ENCODE measurements at places on chromosomes 1 and 21. TPM values are rescaled to one million over a fixed set of nuclear protein-coding genes. Genes with fewer than 3 reads are reported as not detected.
A peak's percentile ranks its signal among the peaks of the same experiment; 100 is the strongest.

DNA sequence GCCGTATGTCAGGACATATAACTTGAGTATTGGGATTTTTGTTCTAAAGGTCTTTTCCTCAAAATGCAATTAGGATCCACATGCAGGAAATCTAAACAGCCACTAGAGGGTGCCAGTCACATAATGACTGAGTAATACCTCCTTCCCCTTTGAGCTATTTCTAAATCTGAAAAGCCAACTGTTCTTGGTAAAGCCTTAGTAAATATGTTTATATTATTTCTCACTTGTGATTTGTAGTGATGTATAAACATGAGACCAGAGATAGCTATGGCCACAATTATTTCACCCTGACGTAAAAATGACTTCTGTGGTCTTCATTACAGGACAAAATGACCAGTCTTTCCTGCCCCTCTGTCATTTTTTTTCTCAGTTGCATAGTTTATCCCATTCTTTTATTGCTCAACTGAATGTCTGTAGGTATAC is 41.0 kb upstream of the DR1 start:
- no peak overlapping the region for H3K4me3 ChIP-seq
- H3K27me3 ChIP-seq: no peaks in the 10 kb centered on the region
- H3K27ac ChIP-seq: no peak overlapping the region
- no peaks in the 10 kb centered on the region for H3K36me3 ChIP-seq
- no peaks in the 10 kb centered on the region for H3K4me1 ChIP-seq

DNA sequence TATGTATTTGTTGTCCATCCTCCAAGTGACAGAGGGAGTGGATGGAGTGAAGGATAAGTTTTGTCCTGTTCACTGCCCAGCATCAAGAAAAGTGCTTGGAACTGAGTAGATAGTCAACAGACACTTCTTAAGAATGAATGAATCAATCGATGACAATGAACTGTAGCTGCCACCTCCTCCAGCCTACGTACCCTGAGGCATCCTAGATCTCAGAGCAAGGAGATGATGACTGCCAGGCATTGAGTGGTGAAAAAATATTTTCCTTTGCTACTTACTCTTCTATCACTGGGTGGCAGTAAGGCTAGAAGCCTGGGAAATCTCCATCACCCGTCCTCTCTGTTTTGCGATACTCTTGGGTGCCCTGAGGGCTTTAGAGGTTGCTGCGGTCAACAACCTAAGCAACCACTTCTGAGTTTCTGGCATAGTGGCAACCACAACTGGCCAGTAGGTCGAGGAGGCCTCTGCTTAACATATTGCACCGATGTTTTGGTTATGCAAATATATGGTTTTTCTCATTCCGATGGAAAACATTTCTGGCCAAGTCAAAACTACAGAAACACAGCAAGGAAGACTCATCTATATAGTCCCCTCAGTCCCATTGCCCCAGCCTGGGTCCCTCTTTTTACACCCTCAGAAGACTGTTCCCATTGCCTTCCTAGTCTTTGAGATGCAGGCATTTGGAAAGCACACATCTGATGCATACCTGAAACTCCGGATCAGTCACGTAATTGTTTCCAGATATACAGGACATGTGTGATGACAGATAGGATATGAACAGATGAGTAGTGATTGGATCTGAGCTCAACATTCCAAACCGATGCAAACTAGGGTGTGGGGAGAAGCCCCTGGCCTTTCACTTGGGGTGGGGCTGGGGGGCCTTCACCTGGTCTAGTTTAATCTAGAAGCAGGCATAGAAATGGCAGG is 136.8 kb downstream of the RUNX1 start:
- H3K27me3 ChIP-seq: no peaks in the 10 kb centered on the region
- no peak overlapping the region for H3K4me3 ChIP-seq
- H3K36me3 ChIP-seq: no peaks in the 10 kb centered on the region
- DNase-seq: no peak
- H3K27ac ChIP-seq: no peak overlapping the region
- H3K4me1 ChIP-seq: no peaks in the 10 kb centered on the region

GRCh38 chr21:38326429-38326828 is 69.6 kb downstream of the KCNJ15 start:
- H3K27me3 ChIP-seq: no peaks in the 10 kb centered on the region
- peaks cover 15% of the 10 kb centered on the region for H3K4me1 ChIP-seq
- DNase-seq: no peak
- H3K4me3 ChIP-seq: no peak overlapping the region
- no peak overlapping the region for H3K27ac ChIP-seq
- no peaks in the 10 kb centered on the region for H3K36me3 ChIP-seq

- H3K4me1 ChIP-seq: no peaks in the 10 kb centered on the region
- H3K27me3 ChIP-seq: no peaks in the 10 kb centered on the region
Observed at GRCh38 chr1:23616292-23616824, 57.1 kb upstream of the ID3 start.

The MAN1C1 gene
- total RNA-seq: 14.5 TPM

GRCh38 chr1:31943546-31944184 is 5.5 kb upstream of the PTP4A2 start:
- H3K4me3 ChIP-seq: no peak overlapping the region
- H3K27me3 ChIP-seq: no peaks in the 10 kb centered on the region
- DNase-seq: no peak
- peaks cover 9% of the 10 kb centered on the region for H3K4me1 ChIP-seq
- H3K27ac ChIP-seq: peak overlapping the region; percentile 99

- H3K4me3 ChIP-seq: no peak overlapping the region
- H3K27me3 ChIP-seq: no peaks in the 10 kb centered on the region
- H3K4me1 ChIP-seq: peaks cover 8% of the 10 kb centered on the region
- no peaks in the 10 kb centered on the region for H3K36me3 ChIP-seq
- no peak for DNase-seq
- H3K27ac ChIP-seq: no peak overlapping the region
Observed at GRCh38 chr1:68229650-68230483, 2.5 kb downstream of the WLS start.

The LRRIQ3 gene
- 1.4 TPM for total RNA-seq

- H3K4me1 ChIP-seq: no peaks in the 10 kb centered on the region
- no peaks in the 10 kb centered on the region for H3K27me3 ChIP-seq
- H3K27ac ChIP-seq: no peak overlapping the region
- H3K4me3 ChIP-seq: no peak overlapping the region
- H3K36me3 ChIP-seq: no peaks in the 10 kb centered on the region
Observed at GRCh38 chr1:189289346-189289745, 1188.3 kb downstream of the BRINP3 start.

GRCh38 chr1:240813720-240814119 is 201.8 kb upstream of the GREM2 start:
- H3K4me3 ChIP-seq: no peak overlapping the region
- no peaks in the 10 kb centered on the region for H3K36me3 ChIP-seq
- no peaks in the 10 kb centered on the region for H3K27me3 ChIP-seq
- H3K4me1 ChIP-seq: no peaks in the 10 kb centered on the region
- DNase-seq: no peak

DNA sequence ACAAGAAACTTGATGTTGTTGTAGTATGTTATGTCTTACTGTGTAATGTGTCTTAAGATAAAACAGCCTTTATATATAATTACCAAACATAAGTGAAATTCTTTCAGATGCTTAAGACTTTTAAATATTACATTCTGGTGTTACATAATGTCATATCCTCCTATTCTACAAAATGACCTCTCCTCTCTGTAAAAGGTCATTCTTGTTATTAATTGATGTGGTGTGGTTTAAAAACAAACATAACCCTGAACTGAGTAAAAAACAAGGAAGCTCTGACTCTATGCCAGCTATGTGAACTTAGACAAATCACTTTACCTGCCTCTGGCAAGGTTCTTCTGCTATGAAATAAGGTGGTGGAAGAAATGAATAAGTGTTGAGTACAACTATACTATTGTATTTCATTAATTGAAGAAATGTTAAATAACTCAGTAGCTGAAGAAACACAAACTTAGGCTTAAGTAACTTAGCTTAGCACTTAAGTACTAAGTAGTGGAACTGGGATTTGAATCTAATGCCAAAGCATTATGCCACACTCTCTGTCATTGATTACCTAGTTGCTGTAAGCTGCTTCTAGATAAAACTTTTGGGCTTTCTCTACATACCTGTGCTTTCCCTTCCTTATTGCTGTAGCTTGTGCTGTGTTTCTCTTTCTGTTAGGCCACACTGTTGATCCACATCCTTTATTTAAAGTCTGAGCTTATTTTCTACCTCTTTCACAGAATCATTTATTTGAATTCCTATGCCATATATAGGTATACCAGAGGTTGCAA is 859 bp upstream of the ANGPTL1 start:
- no peak for DNase-seq
- H3K36me3 ChIP-seq: no peaks in the 10 kb centered on the region
- H3K4me3 ChIP-seq: no peak overlapping the region
- H3K4me1 ChIP-seq: peaks cover 7% of the 10 kb centered on the region
- H3K27ac ChIP-seq: no peak overlapping the region

- H3K36me3 ChIP-seq: no peaks in the 10 kb centered on the region
- peak; percentile 50 for DNase-seq
- no peak overlapping the region for H3K27ac ChIP-seq
- H3K4me3 ChIP-seq: no peak overlapping the region
Observed at GRCh38 chr1:11314959-11315358, 42.0 kb downstream of the UBIAD1 start.

- DNase-seq: no peak
- H3K27me3 ChIP-seq: no peaks in the 10 kb centered on the region
- H3K27ac ChIP-seq: no peak overlapping the region
- no peaks in the 10 kb centered on the region for H3K36me3 ChIP-seq
- peaks cover 22% of the 10 kb centered on the region for H3K4me1 ChIP-seq
- H3K4me3 ChIP-seq: no peak overlapping the region
Observed at GRCh38 chr1:43066578-43066977, 105.5 kb downstream of the EBNA1BP2 start.

DNA sequence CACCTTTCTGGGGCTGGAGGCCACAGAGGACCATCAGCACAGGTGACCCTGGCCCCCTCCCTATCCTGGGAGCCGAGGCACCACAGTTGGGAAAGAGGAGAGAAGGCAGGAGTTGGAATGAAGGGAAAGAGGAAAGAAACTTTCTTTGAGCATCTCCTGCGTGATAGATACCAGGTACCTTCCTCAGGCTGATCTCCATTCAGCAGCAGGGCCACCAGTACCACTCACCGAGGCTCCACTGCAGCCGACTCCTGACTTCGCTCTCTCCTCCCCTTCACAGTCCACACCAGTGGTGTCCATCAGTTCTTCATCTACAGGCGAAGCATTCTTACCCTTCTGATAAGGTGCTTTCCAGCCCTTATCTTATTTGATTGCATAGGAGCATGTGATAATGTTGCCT is 55.3 kb downstream of the LGR6 start:
- H3K4me1 ChIP-seq: no peaks in the 10 kb centered on the region
- H3K27me3 ChIP-seq: no peaks in the 10 kb centered on the region
- H3K27ac ChIP-seq: no peak overlapping the region
- H3K36me3 ChIP-seq: no peaks in the 10 kb centered on the region
- H3K4me3 ChIP-seq: no peak overlapping the region
